Smooth muscle cell of the brain vasculature (primary cell): ENCODE measurements at places on chromosomes 16 and 17.

- DNase-seq: no peak
Observed at GRCh38 chr16:57795431-57795878, 6.8 kb downstream of the KIFC3 start.

- DNase-seq: no peak
Observed at GRCh38 chr17:71460943-71461342, 659.9 kb upstream of the SOX9 start.

DNA sequence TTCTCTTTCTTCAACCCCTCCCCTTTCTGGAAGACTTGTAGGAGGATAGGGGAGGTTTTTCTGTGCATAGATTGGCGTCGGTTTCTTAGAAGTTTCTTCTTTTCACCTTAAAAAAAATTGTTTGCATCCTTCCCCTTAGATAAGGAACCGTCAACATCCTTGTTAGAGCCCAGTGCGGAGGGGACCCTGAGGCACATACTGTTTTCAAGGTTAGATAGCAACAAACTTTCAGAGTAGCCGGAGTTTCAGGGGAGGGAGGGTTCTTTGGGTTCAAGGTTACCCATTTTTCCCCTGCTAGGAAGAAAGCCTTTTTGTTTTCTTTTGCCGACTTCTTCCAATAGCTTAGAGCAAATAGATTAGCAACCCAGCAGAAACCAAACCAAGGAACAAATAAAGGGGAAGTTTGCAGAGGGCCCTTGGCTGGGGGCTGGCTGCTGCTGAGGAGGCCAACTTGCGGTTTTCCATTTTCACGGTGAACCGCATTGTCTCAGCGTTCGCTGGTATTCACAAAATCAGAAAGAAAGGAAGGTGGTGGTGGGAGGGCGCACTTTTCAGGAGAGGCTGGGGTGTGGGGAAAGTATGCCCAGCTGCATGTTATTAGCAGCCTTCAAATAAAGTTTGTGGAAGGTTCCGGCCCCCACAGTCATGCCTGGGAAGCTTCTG lies 28.8 kb downstream of the MSI2 start:
- no peak for DNase-seq

- DNase-seq: no peak
Observed at GRCh38 chr17:31374503-31374902, 17.0 kb upstream of the RAB11FIP4 start.
